ENCODE measurements at places on chromosomes 7 and 10. TPM values are rescaled to one million over a fixed set of nuclear protein-coding genes. Genes with fewer than 3 reads are reported as not detected.

OPN4 gene
- not detected for total RNA-seq

PDE6C gene
- total RNA-seq = not detected

- no peak for DNase-seq
- no peaks in the 10 kb centered on the region for H3K36me3 ChIP-seq
- no peak overlapping the region for H3K27ac ChIP-seq
- H3K27me3 ChIP-seq = no peaks in the 10 kb centered on the region
- no peak overlapping the region for H3K4me3 ChIP-seq
Measured at GRCh38 chr7:33802600-33802999, 102.7 kb upstream of the BMPER start.

DNA sequence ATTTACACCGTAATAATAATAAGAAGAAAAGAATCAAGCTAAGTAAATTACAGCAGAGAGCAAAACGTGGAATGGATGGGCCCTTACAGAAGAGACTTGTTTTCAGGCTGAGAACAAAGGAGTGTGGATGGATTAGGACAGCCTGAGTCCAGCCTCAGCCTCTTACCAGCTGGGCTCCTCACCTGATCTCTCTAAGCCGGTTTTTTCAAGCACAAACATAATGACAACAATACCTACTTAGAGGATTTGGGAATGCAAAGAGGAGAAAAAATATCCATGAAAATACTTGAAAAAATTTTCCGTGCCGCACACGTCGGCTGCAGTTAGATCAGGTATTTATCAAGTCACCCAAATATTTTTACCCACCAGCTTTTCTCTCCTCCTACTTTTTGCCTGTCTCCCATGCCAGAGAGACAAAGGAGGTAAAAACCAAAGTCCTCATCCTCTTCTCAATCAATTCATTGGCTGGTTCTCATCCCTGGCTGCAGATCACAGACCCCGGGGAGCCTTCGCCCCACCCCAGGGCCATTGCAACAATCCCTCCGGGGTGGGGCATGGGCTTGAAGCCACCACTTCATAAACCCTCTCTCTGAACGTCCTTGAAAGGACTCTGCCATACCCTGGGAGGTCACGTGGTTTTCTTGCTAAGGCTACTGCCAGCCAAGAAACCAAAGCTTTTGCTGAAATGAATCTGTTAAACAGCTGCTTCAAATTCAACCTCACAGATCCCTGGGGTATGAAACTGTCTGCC is 29.7 kb upstream of the GTF2I start:
- peak overlapping the region; percentile 8 for H3K27ac ChIP-seq
- peaks cover 8% of the 10 kb centered on the region for H3K4me1 ChIP-seq
- H3K4me3 ChIP-seq = peak overlapping the region; percentile 42

DNA sequence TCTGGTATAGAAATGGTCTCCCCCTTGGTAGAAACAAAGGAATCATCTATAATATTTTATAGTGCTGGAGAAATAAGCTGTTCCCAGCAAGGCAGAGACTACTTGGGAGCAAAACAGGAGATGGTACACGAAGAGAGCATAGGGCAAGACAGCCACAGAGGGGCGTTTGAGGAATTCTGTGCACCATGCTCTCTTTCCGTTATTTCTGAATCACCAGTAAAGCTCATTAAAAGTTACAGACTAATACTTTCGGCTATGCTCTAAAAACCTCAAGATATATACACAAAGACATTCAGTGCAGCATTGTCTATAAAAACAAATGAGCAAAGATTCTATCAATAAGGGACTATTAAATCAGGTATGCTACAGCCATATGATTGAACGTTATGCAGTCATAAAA is 68.5 kb upstream of the FHIP2A start:
- peaks cover 15% of the 10 kb centered on the region for H3K4me1 ChIP-seq
- H3K27me3 ChIP-seq = peaks cover 3% of the 10 kb centered on the region
- H3K4me3 ChIP-seq = no peak overlapping the region

DNA sequence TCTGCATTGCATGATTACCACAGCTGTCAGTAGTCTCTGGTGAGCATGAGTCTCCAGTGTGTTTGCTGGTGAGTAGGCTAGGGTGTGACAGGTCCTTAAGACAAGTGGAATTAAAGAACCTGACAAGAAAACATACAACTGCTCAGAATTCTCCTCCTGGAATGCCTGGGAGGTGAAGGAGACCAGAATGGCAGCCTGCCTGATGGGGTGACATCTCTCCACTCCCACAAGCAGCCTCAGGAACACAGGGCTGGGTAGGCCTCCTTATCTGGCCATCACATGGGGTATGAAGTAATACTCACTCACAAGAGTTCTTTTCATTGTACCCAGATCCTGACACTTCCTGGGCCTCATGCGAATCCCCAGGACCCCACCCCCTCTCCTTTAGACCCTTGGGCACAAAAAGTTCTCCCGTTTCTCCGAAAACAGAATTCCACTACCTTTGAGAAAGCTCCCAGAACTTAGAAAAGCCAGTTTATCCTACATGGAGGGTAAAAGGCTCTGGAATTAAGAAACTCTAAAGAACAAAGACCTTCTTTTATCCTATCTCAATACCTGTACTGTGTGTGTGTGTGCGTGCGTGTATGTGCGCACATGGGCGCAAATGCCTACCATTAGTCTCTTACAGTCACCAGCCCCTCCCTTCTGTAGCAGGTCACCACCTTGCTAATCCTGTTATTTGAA is 33.4 kb upstream of the C1GALT1 start:
- H3K27ac ChIP-seq = no peak overlapping the region
- H3K4me3 ChIP-seq = no peak overlapping the region
- no peak for DNase-seq
- H3K4me1 ChIP-seq = peaks cover 3% of the 10 kb centered on the region
- H3K36me3 ChIP-seq = no peaks in the 10 kb centered on the region
- H3K27me3 ChIP-seq = no peaks in the 10 kb centered on the region

DNA sequence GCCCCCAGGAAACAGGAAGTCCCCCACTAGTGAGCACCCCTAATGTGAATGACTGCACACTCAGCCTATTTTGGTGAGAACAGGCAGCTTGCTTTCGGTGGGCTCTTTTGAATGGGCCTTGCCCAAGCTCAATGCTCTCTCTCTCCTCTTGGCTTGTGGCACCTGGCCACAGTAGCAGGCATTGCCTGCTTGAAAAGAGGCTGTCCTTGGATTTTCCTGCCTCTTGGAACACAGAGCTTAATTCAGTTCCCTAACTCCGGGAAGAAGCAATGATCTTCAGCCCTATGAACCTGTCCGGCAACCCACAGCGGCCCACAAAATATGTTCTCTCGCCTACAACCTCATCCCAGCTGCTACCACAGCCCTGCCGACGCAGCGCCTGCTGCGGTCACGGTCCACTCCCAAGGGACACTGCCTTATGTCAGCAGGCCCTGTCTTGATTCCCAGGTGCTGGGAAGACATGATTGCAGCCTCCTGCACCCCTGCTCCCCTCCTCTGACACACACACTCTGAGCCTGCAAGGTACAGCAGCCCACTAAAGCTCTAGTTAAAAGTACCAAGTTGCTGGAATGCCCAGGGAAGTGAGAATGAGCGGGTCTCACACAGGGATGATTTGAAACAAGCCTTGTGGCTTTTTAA is 715.5 kb upstream of the GALNT17 start:
- H3K27ac ChIP-seq = no peak overlapping the region
- no peaks in the 10 kb centered on the region for H3K4me1 ChIP-seq
- H3K36me3 ChIP-seq = no peaks in the 10 kb centered on the region
- H3K27me3 ChIP-seq = no peaks in the 10 kb centered on the region

GRCh38 chr7:26865094-26865388 is 651 bp upstream of the SKAP2 start:
- H3K27ac ChIP-seq = peak overlapping the region; percentile 92
- DNase-seq = peak; percentile 45
- peaks cover 7% of the 10 kb centered on the region for H3K4me1 ChIP-seq
- peak overlapping the region; percentile 85 for H3K4me3 ChIP-seq

GRCh38 chr7:134639061-134639460 is 7.6 kb upstream of the BPGM start:
- no peak overlapping the region for H3K27ac ChIP-seq
- no peak for DNase-seq
- H3K27me3 ChIP-seq = no peaks in the 10 kb centered on the region
- no peaks in the 10 kb centered on the region for H3K36me3 ChIP-seq
- no peak overlapping the region for H3K4me3 ChIP-seq
